ENCODE measurements at places on chromosomes 13 and 19.

GRCh38 chr19:34662919-34663318 is 14.0 kb downstream of the SCGB2B2 start:
- DNase-seq: no peak

- DNase-seq: no peak
Observed at GRCh38 chr13:66354879-66355751, 875.0 kb downstream of the PCDH9 start.

- DNase-seq: no peak
Observed at GRCh38 chr19:6890401-6890913, 3.1 kb downstream of the ADGRE1 start.

DNA sequence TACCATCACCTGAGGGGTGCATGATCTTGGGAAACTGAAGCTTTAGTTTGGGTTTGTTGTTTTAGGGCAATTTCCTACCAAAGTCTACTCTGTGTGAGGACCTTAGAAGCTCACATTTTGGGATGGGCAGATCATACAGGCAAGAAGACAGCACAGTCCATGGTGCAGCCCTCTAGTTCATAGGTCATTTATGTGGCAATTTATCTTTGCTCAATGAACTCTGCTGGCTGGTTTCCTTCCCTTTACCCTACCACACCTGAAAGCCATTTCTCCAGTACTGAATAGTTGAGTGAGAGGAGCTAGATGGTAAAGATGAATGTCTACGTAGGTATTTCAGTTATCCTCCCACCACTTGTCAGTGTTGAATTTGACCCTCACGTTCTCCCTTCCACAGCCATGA is 87.5 kb upstream of the KLF12 start:
- DNase-seq: no peak

- no peak for DNase-seq
Observed at GRCh38 chr19:5086230-5086629, 117.3 kb downstream of the KDM4B start.

- DNase-seq: no peak
Observed at GRCh38 chr13:99658261-99658991, 157.2 kb downstream of the TM9SF2 start.

DNA sequence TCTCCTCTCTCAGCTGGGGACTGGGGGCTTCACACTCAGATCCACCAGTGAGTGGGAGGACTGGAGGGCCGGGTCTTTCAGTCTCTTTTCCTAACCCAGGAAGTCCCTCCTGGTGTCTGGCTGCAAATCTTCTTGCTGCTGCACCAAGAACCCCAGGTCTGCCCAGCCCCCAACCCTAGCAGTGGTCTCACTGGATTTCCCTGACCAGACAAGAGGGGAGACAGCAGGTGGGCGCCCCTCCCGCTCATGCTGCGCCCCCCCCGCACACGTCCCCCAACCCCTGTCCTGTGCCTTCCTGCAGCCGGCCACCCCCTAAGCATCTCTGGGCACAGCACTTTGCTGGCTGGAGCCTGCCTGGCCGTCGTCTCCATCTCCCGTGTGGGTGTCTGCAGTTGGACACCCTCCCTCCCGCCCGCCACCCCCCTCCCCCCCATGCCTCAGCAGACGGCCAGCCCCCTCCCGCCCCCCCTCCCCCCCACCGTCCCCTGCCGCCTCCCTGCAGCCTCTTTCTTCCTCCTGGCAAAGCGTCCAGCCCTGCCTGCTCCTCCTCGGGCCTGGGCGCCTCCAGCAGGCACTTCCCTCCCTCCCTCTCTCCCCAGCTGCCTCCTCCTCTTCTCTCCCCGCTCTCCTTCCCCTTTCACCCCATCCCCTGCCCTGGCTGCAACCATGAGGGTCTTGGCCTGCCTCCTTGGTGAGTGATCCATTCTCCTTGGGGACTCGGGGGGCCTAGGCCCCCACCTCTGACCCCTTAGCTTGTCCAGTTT is at the start of gene SSC5D:
Gene SSC5D (plus strand): TSS at position 513 of the 764 bp plus-strand sequence. CDS start 154 bp downstream, at position 667.
- DNase-seq: no peak

GRCh38 chr19:2239771-2240770 is 3.4 kb downstream of the SF3A2 start:
- no peak for DNase-seq

GRCh38 chr19:53332484-53332883 is 1.1 kb upstream of the ZNF845 start:
- no peak for DNase-seq

DNA sequence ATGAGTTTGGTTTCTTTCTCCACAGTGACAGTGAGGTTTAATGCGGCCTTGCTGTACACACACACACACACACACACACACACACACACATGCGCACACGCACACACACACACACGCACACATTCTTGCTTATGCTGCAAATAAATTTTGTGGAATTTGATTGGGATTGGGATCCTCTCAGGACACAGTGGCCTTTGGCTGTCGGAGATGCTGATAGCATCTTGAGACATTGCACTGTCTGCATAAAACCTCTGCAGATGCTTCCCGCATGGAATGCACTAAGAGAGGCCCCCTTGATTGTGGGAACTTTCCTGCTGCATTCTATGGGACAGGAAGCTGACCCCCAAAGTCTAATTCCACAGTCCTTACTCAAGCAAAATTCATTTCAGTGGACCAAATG is 145.6 kb downstream of the FLT1 start:
- no peak for DNase-seq

DNA sequence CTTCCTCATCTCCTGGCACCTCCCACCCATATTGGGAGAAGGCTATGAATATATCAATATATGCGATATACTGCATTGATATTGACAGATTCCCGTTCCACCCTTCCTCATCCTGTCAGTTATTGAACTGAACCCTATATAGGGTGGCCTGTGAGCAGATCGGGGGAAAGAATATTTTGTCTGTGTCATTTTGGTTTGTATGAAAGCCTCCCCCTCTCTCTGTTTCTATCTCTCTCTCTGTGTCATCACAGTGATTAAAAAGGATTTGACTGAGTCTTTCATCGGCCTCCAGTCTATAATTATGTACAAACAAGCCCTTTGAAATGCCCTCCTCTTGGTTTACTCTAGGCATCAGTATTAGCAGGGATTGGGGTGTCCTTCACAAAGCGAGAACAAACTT is 35.7 kb downstream of the RASL11A start:
- no peak for DNase-seq

DNA sequence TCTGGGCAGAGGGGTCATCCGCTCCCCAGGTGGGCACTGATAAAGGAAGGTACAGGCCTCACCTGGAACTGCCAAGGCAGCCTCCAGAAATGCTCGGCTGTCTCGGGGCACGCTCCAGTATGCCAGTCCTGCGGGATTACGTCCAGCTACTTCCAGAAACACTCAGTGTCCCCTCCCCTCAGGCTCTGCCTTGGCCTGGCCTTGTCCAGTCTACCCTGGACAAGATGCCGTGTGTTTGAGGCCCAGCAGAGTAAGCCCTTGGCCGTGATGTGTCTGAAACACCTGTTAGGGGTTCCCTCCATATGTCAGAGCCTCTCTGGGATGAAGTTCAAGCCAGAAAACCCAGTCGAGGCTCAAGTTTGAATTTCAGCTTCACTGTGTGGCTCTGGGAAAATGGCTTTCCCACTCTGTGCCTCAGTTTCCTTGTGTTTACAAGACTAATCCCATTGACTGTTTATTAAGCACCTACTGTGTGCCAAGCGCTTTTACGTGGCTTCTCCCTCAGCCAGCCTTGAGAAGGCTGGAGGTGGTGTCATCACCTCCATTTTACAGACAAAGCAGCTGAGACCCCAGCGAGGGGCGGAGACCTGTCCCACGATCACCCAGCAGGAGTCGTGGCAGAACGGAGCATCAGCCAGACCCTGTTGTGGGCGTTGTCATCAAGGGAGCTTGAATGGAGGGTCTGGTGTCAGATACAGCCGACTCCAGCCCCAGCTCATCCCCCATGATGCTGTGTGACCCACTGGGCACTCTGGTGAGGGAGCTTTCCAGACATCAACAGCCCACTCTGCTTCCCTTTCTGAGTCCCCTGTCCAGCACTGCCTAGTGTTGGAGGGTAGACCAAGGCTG is 2.0 kb upstream of the PIK3R2 start:
- DNase-seq: peak; percentile 52

GRCh38 chr19:49190781-49191180 is 33.2 kb downstream of the TRPM4 start:
- no peak for DNase-seq

- no peak for DNase-seq
Observed at GRCh38 chr13:74485757-74486156, 351.6 kb upstream of the KLF12 start.

All from cerebellar nuclear complex (tissue), 1 donor.